Smooth muscle cell of trachea (primary cell): ENCODE measurements at places on chromosomes 1 and 21. TPM values are rescaled to one million over a fixed set of nuclear protein-coding genes. Genes with fewer than 3 reads are reported as not detected.

The HSD3B2 gene
- total RNA-seq = not detected in 2 replicates

The OLFML2B gene
- total RNA-seq = 7.1 and 31.3 TPM in 2 replicates

The DMBX1 gene
- not detected in 2 replicates for total RNA-seq

The TRPM2 gene
- total RNA-seq = under 0.01 TPM in 1 of 2 replicates, not detected in the other

The PROK1 gene
- total RNA-seq = not detected in 2 replicates

The TNFRSF14 gene
- 22.8 and 61.9 TPM in 2 replicates for total RNA-seq

The KCNJ6 gene
- not detected in 2 replicates for total RNA-seq

The AKR7A3 gene
- total RNA-seq = 0.44 and 1.2 TPM in 2 replicates

The SLC50A1 gene
- total RNA-seq = 17.6 and 25.6 TPM in 2 replicates

The KCNQ4 gene
- total RNA-seq = under 0.01 TPM in 2 replicates

The CD58 gene
- 6.6 and 9.6 TPM in 2 replicates for total RNA-seq

The HRNR gene
- not detected in 2 replicates for total RNA-seq

The NUP210L gene
- 0.15 and 0.17 TPM in 2 replicates for total RNA-seq

The GCSAML gene
- total RNA-seq = not detected in 2 replicates
